Stimulated activated CD8-positive, alpha-beta memory T cell treated with anti-CD3 and anti-CD28 coated beads, Interleukin-2, amount 100 ng/mL, for 1 hour (primary cell): ENCODE measurements at places on chromosomes 13 and 19.

GRCh38 chr13:46606970-46607369, 54.0 kb downstream of the LRCH1 start:
- no peak for DNase-seq

- DNase-seq, result no peak
Measured at GRCh38 chr13:98313922-98314292, 136.8 kb upstream of the RNF113B start.

DNA sequence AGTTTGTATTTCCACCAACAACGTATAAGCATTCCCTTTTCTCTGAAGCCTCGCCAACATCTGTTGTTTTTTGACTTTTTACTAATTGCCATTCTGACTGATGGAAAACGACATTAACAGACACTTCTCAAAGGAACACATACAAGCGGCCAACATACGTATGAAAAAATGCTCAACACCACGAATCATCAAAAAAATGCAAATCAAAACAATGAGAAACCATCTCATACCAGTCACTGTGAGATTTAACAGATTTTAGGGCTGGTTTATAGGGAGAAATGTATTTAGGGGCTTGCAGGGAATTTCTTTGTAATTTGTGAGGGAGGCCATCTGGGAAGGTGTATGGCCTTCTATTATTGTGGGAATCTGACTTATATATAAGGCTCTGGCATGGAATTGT, 2.8 kb upstream of the DZIP1 start:
- DNase-seq, result no peak

- DNase-seq, result no peak
Measured at GRCh38 chr13:33244210-33244906, 41.2 kb downstream of the STARD13 start.

DNA sequence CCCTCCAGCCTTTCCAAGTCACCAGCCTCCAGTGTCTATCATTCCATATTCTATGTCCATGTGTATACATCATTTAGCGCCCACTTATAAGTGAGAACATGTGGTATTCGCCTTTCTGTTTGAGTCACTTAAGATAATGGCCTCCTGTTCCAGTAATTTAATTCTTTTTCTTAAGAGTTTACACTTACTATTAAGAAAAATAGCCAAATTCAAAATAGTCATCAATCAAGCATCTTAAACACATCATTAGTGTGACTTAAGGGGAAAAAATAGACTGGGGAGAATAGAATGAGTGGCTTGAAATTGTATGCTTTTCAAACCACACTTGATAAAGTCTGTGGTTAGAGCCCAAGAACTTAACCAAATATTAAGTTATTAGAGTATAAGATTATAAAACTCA, 248.0 kb downstream of the MAB21L1 start:
- DNase-seq, result no peak
